ENCODE measurements at places on chromosomes 3 and 15.

GRCh38 chr15:74200871-74201419, 1.6 kb downstream of the STRA6 start:
- no peak for DNase-seq

DNA sequence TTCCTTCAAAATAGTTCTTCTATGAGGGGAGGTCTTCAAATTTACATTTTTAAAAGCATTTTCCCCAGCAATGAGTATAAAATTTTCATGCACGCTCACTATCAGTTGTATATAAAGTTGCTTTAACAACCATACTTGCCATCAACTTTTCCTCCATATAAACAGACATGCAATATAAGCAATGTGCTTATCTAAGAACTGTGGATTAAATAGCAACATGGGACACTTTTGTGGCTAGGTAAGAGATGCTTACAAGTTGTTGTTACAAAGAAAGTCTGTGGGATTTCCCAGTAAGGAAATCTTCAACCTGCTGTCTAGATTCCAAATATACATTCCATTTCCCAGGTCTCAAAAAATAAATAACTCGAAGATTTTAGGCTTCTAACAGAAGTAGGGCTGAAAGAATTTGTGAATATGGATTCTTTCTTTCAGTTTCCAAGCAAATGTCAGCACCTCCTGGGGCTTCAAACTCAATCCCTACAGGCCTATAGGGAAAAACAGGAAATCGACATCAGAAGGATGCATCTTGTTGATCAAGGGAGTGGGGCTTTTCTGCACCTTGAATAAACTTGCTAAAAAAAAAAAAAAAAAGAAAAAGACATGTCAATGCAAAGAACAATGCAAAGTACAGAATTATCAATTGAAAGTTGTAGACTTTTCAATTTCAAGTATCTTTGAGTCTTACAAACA, 16.1 kb downstream of the TNIK start:
- no peak for DNase-seq

DNA sequence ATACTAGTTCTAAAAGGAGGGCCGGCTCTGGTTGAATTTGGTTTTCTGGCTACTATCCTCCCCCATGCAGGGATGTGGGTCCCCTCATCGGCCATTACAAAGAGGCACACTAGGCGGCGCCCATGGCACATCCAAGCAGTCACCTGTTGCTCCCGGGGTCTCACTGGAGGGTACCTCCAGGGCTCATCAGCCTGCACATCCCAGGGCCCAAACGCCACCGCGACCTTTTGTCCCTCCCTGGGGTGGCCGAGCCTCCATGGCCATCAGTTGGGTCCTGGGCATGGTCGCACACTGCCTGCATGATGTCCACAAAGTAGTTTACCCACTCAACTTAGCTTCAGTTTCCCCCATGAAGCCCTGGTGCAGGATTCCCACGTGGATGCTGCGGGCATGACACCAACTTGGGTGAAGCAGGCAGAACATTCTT, 28.3 kb downstream of the IDH3A start:
- DNase-seq: peak; percentile 25

GRCh38 chr3:135078283-135078682, 283.2 kb downstream of the EPHB1 start:
- DNase-seq: no peak

GRCh38 chr3:107117156-107117555, 260.1 kb upstream of the CCDC54 start:
- DNase-seq: no peak

DNA sequence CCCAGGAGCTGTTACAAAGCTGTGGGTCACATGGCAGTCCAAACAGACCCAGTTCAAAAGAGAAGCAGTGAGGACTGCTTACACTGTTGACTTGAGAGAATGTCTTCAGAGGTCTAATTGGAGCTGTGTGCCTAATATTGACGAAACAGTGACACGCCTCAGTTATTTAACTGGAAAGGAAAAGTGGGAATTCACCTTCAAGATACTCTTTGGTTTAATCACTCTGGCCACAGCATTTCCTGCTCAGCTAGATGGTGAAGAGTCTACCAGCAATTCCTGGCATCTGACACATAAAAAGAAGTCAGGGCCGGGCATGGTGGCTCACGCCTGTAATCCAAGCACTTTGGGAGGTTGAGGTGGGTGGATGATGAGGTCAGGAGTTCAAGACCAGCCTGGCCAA, 326.4 kb downstream of the SV2B start:
- DNase-seq: no peak

GRCh38 chr15:90595763-90596155, 66.0 kb downstream of the CRTC3 start:
- DNase-seq: no peak

- DNase-seq: no peak
These were observed 189.6 kb downstream of the GHSR start for GRCh38 chr3:172258624-172259023.

- DNase-seq: no peak
These were observed 309.0 kb downstream of the GBE1 start for GRCh38 chr3:81452418-81452817.

GRCh38 chr3:127124120-127124519, 68.8 kb upstream of the PRR23E start:
- DNase-seq: no peak

DNA sequence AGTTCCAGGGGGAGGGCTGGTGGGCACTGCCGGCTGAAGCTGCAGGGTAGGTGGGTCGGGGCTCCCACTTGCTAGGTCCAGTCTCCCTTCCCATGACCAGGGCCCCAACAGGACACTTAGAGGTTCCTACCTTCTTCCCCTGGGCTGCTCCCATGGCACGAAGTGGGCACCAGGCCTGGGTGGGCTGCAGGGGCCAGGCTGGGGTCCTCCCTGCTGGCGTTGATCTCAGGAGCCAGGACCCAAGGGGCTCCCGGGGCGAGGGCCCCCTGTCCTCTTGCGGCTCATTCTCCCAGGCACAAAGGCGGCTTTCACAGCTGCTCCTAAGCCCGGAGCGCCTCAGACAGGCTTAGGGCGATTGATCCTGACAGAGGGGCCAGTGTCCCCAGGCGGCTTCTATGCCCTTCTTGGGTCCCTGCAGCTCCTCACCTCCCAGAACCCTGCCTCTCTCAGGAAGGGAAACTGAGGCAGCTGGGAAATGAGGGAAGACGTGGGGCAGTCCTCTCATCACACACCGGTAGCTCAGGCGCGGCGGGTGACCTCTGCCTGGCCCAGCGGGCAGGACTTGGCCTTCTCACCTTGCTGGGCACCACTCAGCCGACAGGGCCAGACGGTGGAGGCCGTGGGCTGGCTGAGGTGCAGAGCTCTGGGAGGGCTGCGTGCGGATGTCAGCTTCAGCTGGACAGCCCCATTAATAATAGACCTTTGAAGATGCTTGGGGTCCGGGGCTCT, 39.6 kb downstream of the FAM3D start:
- DNase-seq: no peak

GRCh38 chr3:196165850-196166249, 45.4 kb downstream of the ZDHHC19 start:
- no peak for DNase-seq

- DNase-seq: no peak
These were observed 375 bp downstream of the CLCN2 start for GRCh38 chr3:184360929-184361531.

GRCh38 chr3:39065197-39065596, 13.4 kb downstream of the WDR48 start:
- peak; percentile 18 for DNase-seq

- DNase-seq: no peak
These were observed 112.7 kb downstream of the STAC start for GRCh38 chr3:36493051-36493450.

DNA sequence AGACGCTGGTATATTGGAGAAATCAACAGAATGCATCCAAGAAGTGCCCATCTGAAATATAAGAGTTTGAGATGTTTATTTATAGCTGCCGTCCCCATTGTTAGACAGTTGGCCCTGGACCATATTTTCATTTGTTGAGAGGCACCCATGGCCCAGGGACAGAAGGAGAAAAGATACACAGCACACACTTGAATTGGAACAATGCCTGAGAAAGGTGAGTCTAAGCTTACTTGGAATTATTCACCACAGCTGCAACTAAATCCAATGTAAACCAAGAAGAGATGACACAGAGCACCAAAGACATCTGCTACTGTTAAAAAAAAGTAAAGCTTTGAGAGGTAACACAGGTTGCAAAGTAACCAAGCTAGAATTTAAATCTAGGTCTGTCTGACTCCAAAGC, 525.5 kb upstream of the NAALADL2 start:
- no peak for DNase-seq

DNA sequence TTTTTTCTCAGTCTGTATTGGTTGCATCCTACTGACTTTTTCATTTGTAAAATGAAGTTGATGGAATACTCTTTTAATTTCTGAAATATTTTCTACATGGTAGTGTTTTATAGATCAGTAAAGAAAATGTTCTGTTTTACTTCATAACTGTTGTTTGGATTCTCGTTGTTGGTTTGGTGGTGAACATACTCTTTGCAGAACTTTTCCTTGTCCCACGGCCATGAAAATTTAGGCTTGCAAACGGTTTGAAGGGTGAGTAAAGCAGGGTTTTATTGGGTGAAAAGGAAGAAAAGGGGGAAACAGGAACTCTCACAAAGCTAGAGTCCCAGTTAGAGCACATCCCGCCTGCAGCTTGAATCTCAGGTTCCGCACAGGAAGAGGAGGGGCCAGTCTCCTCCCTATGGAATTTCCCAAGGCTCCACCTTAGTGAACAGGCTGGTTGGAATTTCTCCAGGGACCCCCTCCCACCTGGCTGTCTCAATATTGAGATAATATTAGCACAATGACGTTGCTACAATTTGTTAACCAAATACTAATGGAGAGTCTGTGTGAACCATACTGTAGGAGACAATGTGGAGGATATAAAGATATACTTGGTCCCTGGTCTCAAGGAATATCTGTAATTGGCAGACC, 5.6 kb downstream of the PDCD6IP start:
- no peak for DNase-seq

DNA sequence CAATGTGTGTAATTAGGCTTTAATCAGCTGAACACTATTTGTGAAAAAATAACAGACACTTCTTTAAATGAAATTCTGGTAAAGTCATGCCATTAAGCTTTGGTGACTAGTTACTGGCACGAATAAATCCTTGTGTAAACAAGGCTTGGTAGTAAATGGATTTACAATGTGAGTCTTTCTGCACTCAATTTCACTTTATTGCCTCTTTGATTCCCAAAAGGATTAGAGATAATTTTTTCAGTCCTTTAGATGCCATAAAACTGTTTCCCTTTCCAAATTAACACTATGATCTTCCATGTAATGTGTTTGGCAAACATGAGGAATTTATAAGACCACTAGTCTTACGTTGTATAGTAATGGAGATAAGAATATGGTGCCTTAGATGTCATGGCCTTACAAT, 339.5 kb upstream of the DNAJC19 start:
- no peak for DNase-seq

DNA sequence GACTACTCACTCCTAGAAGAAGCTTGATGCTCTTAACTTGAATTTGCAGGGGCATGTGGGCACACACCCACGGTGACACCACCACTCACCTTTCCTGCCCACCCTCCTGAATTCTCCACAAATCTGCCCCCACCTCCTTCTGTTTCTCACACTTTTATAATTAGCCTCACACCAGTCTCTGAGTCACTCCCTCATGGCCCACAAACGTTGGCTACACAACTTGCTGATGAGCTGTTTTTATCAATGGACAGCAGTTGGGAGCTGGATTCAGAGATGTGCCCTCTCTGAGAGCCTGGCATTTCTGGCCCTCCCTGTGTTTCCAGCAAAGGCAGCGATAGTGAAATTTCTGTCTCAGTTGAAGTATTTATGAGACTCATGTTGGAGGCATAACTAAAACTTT, 1.3 kb downstream of the COLQ start:
- DNase-seq: no peak

GRCh38 chr15:37028625-37029296, 71.6 kb downstream of the MEIS2 start:
- no peak for DNase-seq

DNA sequence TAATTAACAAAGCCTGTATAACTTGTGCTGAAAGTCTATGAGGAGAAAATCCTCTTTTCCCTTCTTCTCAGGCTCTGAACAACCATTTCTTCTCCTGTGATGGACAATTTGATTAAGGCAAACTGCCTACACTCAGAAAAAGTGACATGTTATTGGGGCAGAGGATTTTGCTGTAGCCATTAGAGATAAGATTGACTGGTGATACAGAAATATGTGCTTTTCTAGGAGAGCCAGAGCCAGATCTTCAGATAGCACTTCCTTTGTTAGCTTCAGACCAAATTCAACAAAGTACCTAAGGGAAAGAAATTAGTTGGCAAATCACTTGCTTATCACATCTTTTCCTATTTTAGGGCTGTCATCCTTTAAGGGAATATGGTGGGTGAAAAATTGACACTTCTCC, 259.9 kb downstream of the ARPP21 start:
- no peak for DNase-seq

DNA sequence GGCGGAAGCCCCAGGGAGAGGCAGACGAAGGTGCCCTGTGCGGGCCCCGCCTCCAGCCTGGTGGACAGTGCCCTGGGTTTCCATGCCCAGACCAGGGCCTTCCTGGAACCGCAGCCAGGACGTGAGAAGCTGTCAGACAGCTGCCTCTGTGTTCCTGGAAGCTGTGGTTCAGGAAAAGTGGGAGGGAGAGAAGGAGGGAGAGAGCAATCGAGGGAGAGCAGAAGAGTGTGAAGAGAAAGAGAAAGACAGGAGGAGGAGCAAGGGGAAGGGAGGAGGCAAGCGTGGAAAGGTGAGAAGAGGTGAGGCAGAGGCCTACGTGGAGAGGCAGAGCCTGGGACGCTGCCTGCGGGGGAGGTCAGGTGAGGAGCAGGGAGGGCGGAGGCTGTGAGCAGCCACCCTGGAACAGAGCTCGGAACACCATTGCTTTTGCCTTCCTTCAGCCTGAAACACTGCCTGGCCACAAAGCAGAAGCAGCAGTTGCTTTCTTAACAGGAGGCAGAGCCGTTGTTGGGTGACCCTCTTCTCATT, 18.6 kb downstream of the ZDHHC19 start:
- DNase-seq: no peak

- DNase-seq: no peak
These were observed 284.7 kb upstream of the STT3B start for GRCh38 chr3:31247850-31248562.

DNA sequence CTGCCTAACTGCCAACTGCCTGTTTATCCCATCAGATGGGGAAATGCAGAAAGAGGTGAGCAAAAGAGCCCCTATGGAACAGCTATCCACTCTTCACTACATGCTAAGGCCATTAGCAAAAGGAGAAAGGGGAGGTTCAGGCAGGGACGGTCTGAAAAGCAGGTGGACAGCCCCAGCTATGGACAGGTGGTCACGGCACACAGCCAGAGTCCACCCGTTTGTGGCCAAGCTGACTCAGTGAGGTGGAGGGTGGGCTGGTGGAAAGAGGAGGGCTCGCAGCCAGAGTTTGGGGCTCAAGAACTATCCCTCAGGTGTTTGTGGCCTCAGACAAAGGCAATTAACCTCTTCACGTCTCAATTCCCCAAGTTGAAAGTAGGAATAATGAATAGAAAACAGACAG, 148.9 kb upstream of the UBE2E1 start:
- no peak for DNase-seq

DNA sequence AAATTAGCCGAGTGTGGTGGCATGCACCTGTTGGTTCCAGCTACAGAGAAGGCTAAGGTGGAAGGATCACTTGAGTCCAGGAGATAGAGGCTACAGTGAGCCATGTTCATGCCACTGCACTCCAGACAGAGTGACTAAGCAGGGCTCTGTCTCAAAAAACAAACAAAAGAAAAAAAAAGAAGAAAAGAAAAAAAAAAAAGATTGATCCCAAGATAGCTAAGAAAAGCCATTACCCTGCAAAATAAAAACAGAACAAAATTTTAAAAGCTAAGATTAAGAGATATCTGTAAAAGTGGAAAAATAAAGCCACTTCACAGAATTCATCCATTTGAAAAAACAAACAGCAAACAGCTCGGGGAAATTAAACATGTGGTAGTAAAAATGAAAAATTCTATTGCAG, 23.8 kb downstream of the LRRC2 start:
- DNase-seq: no peak

Data from Panc1 (cell line).